ENCODE measurements at places on chromosomes 2 and 18. TPM values are rescaled to one million over a fixed set of nuclear protein-coding genes. Genes with fewer than 3 reads are reported as not detected.

AMER3 gene
- not detected for total RNA-seq

CXCR1 gene
- total RNA-seq, result 0.13 TPM

MPP4 gene
- total RNA-seq, result not detected

L3MBTL4 gene
- total RNA-seq, result 1.6 TPM

GPR55 gene
- total RNA-seq, result 15.5 TPM

AKAIN1 gene
- not detected for total RNA-seq

SGPP2 gene
- 2.6 TPM for total RNA-seq

OSR1 gene
- total RNA-seq, result not detected

GPN1 gene
- total RNA-seq, result 32.1 TPM

RAB1A gene
- 42.6 TPM for total RNA-seq

ACTR2 gene
- 234 TPM for total RNA-seq

MEMO1 gene
- total RNA-seq, result 38.5 TPM

ESPNL gene
- total RNA-seq, result not detected

FZD7 gene
- 0.82 TPM for total RNA-seq

GALNT14 gene
- total RNA-seq, result 0.29 TPM
